ENCODE measurements at places on chromosomes 1 and 21.

DNA sequence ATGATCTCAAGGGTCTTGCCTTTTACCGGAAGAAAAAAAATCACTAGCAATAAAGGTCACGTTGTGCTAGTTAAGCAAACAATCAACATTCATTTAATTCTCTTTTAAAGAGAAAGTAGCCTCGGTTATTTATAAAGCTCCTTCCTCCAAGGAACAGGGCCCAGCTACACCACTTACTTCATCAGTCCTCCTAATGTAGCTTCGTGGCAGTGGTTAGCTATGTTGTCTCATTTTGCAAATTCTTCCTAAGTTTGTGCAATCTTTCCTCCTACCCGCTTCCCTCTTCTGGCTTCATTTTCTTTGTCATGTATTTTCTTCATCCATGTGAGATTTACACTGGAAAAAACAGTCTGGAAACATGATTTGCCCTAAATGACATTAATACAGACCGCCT, 554.2 kb downstream of the NUF2 start:
- DNase-seq, result peak; percentile 51

DNA sequence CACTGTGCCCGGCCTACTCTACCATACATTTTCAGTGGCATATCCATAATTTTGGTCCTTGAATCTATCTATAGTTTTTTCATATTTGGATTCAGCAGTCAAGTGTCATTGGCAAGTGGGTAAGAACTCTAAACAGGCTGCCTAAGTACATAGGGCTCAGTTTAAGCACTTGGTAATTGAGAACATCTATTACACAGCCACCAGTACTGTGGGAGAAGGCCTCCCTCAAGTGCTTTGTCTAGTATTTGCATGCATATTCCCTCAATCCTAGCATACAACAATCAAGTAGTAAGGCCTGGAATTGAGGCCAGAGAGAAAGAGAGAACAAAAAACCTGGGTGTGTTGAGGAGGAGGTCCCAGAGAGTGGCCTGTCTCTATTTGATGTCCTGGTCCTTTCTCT, 325.2 kb downstream of the USP25 start:
- no peak for DNase-seq

- DNase-seq, result no peak
Observed at GRCh38 chr1:26524181-26524580, 5.4 kb upstream of the RPS6KA1 start.

GRCh38 chr21:35414507-35415139, 365.5 kb upstream of the RUNX1 start:
- DNase-seq, result no peak

DNA sequence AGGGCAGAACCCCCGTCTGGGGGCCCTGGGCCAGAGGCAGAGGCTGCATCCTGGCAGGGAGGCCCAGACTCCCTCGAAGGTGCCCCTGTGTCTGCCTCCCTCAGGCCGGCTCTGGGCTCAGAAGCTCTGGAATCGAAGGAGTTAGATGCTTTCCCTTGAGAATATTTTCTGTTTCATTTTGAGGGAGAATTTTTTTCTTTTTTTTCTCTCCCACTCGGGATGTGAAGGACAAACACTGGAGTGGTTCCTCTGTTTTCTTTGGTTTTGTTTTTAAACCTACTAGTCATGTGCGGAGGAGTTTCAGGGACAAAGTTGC, 44.7 kb downstream of the PRDM16 start:
- DNase-seq, result no peak

DNA sequence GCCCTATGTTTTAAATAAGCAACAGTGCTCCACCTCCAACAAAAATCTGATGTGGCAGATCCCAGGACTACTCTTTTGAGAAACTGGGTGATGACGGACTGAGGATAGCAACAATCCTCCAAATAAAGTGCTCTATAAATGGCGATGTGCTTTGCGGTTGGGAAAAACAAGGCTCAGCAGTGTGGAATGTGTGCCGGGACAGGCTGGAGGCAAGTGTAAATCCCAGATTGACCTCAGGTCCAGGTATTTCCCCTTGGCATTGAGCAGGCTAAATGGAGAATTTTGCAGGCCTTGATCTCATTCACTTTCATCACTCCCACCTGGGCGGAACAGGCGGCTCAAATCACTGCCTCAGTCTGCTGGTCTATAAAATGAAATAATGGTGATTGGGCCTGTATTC, 35.1 kb downstream of the LRRC42 start:
- peak; percentile 62 for DNase-seq

- no peak for DNase-seq
Observed at GRCh38 chr21:34695434-34695833, 26.6 kb downstream of the CLIC6 start.

- DNase-seq, result no peak
Observed at GRCh38 chr1:66757722-66758240, 5.5 kb downstream of the DYNLT5 start.

GRCh38 chr1:118118469-118118868, 66.6 kb downstream of the SPAG17 start:
- DNase-seq, result no peak

GRCh38 chr21:44462086-44462833, 7.0 kb downstream of the LRRC3 start:
- DNase-seq, result no peak

All from AG08396 (cell line).